Foreskin keratinocyte (primary cell): ENCODE measurements at places on chromosomes 5 and 9. TPM values are rescaled to one million over a fixed set of nuclear protein-coding genes. Genes with fewer than 3 reads are reported as not detected.

PKD2L2 gene
- polyA plus RNA-seq: 0.04 TPM in 1 of 2 replicates, not detected in the other

APBA1 gene
- polyA plus RNA-seq: 0.57 and 0.85 TPM in 2 replicates

GCNT4 gene
- polyA plus RNA-seq: 0.57 and 0.70 TPM in 2 replicates

RNF208 gene
- 1.2 and 1.6 TPM in 2 replicates for polyA plus RNA-seq

COL23A1 gene
- 0.03 and 0.07 TPM in 2 replicates for polyA plus RNA-seq

PCDHA1 gene
- polyA plus RNA-seq: not detected in 2 replicates

RNF183 gene
- not detected in 2 replicates for polyA plus RNA-seq

DMRT3 gene
- polyA plus RNA-seq: not detected in 2 replicates

WDR31 gene
- polyA plus RNA-seq: 0.31 and 0.64 TPM in 2 replicates

LCN15 gene
- not detected in 2 replicates for polyA plus RNA-seq

CCDC192 gene
- polyA plus RNA-seq: not detected in 2 replicates

SFXN1 gene
- polyA plus RNA-seq: 25.9 and 26.2 TPM in 2 replicates

TRMT10B gene
- polyA plus RNA-seq: 3.6 and 4.5 TPM in 2 replicates

NIM1K gene
- polyA plus RNA-seq: 0.04 TPM in 1 of 2 replicates, not detected in the other

ADAMTS2 gene
- not detected in 2 replicates for polyA plus RNA-seq

MLANA gene
- not detected in 2 replicates for polyA plus RNA-seq

NRARP gene
- 0.76 and 0.96 TPM in 2 replicates for polyA plus RNA-seq

KIAA1958 gene
- polyA plus RNA-seq: 0.17 and 0.23 TPM in 2 replicates

FOXD4 gene
- polyA plus RNA-seq: 0.10 and 0.16 TPM in 2 replicates

GTF2H2C gene
- polyA plus RNA-seq: 13.8 and 15.4 TPM in 2 replicates

CHSY3 gene
- polyA plus RNA-seq: 0.26 and 0.32 TPM in 2 replicates

CXCL14 gene
- 0.48 and 0.57 TPM in 2 replicates for polyA plus RNA-seq

SNAPC4 gene
- polyA plus RNA-seq: 5.8 and 6.5 TPM in 2 replicates

FOXD4L5 gene
- not detected in 2 replicates for polyA plus RNA-seq

ARID3C gene
- polyA plus RNA-seq: 0.07 and 0.13 TPM in 2 replicates

PCDHB14 gene
- polyA plus RNA-seq: 0.03 TPM in 1 of 2 replicates, not detected in the other

TYRP1 gene
- 0.10 and 0.22 TPM in 2 replicates for polyA plus RNA-seq

RNF14 gene
- 19.8 and 23.4 TPM in 2 replicates for polyA plus RNA-seq

PDE8B gene
- not detected in 2 replicates for polyA plus RNA-seq

GARIN3 gene
- not detected in 2 replicates for polyA plus RNA-seq

PRXL2C gene
- 7.9 and 8.3 TPM in 2 replicates for polyA plus RNA-seq

DCP2 gene
- polyA plus RNA-seq: 8.4 and 10.9 TPM in 2 replicates

SHB gene
- 15.8 and 17.8 TPM in 2 replicates for polyA plus RNA-seq

FBN2 gene
- 9.4 and 17.7 TPM in 2 replicates for polyA plus RNA-seq
